ENCODE measurements at places on chromosomes 11 and 22.

- no peak for DNase-seq
Measured at GRCh38 chr11:34601085-34601444, 19.8 kb upstream of the EHF start.

DNA sequence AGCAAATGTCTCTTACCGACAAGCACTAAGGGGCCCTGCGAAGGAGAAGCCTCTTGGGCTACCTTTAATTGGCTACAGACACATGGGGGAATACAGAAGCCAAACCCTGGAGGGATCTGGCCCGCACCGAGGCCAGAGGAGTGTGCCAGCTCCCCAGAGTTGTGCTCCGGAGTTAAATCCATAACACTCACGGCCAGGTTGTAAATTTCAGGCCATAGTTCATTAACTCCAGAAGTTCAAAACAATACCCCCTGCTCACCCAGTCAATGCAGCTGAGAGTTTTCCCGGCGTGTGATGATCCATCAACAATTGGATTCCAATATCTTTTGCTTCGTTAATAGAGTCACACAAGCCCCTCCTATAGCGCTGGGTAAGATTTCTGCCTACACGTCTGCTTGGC, 371.5 kb downstream of the NXPE2 start:
- DNase-seq: no peak

- no peak for DNase-seq
Measured at GRCh38 chr11:36390963-36391471, 94.9 kb downstream of the PRR5L start.

DNA sequence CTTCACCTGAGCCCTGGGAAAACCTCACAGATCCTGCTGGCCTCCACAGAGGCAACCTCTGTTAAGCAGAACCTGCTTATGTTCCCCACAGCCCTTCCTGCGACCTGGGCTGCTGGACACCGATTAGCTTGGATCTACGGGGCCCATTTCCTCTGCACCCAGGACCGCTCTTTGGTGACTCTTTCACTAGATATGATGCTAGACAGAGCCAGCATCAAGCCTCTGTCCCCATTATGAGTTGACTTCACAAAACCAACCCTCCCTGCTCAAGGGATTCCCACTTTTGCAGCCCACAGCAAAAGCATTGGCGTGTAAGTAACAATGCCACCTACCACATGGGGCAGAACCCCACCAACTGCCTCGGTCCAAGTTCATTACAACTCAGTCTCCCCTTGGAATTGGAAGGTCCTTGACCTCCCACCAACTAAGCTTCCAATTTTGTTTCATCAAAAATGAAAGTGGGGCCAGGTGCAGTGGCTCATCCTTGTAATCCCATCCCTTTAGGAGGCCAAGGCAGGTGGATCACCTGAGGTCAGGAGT, 15.2 kb upstream of the TMPRSS4 start:
- DNase-seq: no peak

DNA sequence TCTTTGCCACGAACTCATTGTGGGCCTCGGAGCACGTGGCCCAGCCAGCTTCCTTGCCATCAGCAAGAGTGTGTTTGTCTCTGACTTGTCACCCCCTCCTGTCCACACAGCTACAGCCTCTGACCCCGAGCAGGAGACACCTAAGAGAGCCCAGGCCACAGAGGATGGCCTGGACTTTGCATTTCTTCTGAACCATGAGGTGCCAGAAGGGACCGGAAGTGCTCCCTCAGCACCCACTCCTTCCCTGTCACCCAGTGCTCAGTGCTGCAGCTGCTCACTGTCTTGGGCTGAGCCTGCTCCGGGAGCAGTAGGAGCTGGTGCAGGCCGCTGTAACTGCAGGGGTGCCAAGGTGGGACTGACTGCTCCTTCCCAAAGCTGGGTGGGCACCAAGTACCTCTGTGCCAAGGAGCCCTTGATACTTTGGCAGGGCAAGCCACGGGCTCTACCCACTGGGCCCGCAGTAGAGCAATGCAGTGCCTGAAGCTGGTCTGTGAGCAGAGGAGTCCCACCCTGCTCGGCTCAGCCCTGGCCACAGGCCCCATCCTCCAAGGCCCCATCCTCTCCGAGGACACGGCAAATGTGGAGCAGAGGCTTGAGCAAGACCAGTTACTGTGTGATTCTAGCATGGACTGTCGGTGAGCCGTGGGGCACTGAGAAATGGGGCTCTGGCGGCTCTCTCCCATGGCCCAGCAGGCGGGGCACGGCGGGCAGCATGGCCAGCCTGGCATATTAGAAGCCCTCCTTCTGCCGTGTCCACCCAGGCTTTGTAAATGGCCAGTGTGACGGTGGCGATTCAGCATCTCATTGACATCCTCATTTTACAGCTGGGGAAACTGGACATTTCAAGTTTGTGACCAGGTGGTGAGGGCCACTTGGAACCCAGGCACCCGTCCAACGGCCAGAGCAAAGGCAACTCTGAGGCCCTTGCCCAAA, 6.3 kb downstream of the GRK2 start:
- DNase-seq: no peak

- no peak for DNase-seq
Measured at GRCh38 chr11:117057317-117057716, 40.9 kb downstream of the SIK3 start.

- no peak for DNase-seq
Measured at GRCh38 chr11:66904561-66904960, 47.7 kb downstream of the LRFN4 start.

- no peak for DNase-seq
Measured at GRCh38 chr11:95850137-95850536, 59.8 kb downstream of the CEP57 start.

GRCh38 chr11:44518968-44519550, 46.4 kb upstream of the CD82 start:
- DNase-seq: no peak

- no peak for DNase-seq
Measured at GRCh38 chr11:123437236-123437979, 7.3 kb downstream of the GRAMD1B start.
